ENCODE measurements at places on chromosomes 7 and 10. TPM values are rescaled to one million over a fixed set of nuclear protein-coding genes. Genes with fewer than 3 reads are reported as not detected.

The LRRD1 gene
- not detected for polyA plus RNA-seq

DNA sequence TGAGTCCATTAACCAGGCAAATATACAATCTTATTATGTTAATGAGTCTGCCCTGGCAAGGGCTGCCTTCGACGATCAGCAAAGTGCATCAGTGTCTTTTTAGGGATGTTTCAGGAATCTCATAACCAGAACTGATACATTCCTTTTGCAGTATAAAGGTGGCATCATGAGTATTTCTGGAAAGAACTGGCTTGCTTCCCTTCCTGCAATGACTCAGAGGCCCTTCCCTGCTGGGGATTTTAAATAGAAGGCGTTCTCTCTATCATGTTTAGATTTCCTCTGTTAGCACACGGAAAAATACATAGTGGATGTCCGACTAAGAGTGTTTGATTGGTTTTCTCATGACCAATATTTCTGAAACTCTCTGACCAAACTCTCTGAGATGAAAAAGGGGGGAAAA lies 1.8 kb downstream of the NPS start:
- no peak for DNase-seq

DNA sequence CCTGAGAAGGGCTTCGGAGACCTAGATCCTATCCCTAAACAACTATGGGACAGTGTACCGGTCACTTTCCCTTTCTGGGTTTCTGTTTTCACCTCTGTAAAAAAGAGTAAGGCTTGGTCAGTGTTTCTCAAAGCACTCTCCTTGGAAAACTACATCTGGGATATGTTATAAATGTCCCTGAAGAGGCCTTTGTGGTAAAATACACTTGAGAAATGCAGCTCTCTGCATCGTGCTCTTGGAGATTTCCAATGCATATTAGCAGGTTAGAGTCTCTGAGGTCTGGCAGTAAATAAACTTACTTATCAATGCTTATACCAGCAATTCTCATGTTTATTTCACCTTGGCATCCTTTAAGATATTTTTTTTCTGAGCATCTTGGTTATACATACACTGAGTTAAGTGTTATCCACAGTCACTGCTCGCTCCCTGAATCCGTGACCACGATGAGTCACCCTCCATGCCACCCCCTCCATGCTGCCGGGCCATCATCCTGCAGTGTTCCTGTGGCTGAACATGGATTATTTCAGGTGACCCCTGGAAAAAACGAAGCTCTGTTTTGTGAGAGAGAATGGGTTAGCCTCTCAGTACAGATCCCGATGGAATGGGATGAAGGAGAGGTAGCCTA lies 3.3 kb upstream of the TBXAS1 start:
- no peak for DNase-seq

DNA sequence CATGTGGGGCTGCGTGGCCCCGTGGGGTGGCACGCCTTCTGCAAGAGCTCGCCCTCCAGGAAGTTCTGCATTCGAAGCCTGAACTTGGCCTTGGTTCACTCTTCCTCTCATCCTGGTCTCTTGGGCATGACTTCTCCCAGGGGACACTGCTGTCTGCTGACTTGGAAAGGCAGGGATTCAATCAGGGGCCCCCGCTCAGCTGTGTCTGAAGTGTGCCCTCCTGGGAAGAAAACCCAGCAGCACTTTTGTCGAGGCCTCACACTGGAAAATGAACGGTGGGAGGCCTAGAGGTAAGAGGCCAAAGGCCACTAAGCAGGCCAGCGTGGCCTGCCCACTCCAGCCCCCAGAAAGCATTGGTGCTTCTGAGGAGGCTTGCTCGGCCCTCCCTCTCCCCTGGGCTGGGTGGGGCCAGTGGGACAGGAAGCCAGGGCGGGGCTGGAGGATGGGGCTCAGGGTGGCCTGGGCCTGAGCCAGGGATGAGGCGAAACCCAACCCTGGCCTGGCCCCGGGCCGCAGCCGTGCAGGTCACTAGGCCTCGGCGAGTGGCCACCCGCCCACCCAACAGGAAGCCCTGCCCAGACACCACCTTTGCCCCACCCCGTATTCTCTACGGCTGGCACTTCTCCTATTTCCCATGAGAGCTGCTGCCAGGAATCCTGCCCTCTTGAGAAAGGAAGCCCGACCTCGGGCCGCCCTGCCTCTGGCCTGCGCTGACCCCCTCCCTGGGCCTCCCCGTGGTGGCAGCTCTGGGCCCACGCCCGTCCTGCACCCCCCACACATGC lies 81.1 kb downstream of the ZMIZ1 start:
- no peak for DNase-seq

GRCh38 chr7:28862595-28863272 lies 95.4 kb downstream of the TRIL start:
- no peak for DNase-seq
